ENCODE measurements at places on chromosomes 4 and X. TPM values are rescaled to one million over a fixed set of nuclear protein-coding genes. Genes with fewer than 3 reads are reported as not detected.

DNA sequence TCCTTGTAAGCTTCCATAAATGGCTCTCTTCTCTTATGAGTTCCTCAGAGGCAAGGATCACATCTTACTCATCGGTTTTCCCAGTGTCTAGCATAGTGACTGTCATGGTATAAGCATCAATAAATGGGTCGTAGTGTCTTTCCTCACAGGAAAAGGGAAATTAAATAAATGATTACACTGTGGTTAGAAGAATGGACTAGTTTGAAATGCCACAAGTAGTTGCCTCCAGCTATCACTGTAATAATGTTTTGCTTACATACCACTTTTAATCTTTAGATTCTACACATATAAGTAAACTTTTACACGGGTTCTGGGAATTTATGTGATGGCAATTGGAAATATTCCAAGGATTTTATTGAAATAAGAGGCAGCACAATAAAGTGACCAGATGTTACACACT, 152.8 kb upstream of the CXorf51A start:
- H3K27me3 ChIP-seq, result no peaks in the 10 kb centered on the region
- no peaks in the 10 kb centered on the region for H3K4me1 ChIP-seq
- no peak overlapping the region for H3K4me3 ChIP-seq
- H3K36me3 ChIP-seq, result no peaks in the 10 kb centered on the region

GRCh38 chr4:69965628-69966027, at the start of gene CSN2:
Gene CSN2, minus strand, starts transcription at chr4:69965728. Its CDS starts 4,733 bp downstream, at chr4:69960995.
- H3K4me3 ChIP-seq, result no peak within 1 kb of the TSS
- H3K36me3 ChIP-seq, result no peaks in the 10 kb centered on the region
- DNase-seq, result no peak
- H3K27ac ChIP-seq, result no peak within 1 kb of the TSS

- DNase-seq, result peak; percentile 16
- H3K36me3 ChIP-seq, result no peaks in the 10 kb centered on the region
- no peak overlapping the region for H3K27ac ChIP-seq
Observed at GRCh38 chr4:60562334-60562733, 637.8 kb upstream of the ADGRL3 start.

DNA sequence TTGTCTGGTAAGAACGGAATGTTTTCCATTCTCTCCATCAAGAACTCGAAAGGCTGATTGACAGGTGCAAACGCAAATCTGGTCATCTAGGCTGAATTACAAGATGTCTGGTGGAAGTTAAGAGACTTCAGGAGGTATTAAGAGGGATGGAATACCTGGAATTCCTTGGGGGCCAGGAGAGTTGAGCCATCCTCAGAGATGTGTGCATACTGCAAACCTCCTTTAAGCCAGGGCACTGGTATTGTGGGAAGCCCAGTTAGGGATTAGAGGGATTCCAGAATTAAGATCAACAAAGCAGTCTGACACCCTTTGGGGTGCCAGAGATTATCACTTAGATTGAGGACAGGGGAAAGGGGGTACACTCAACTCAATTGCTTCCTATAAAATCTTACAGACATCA, 151.4 kb downstream of the VCX3A start:
- H3K4me3 ChIP-seq, result no peak overlapping the region
- no peaks in the 10 kb centered on the region for H3K27me3 ChIP-seq
- DNase-seq, result peak; percentile 35
- H3K4me1 ChIP-seq, result peaks cover 3% of the 10 kb centered on the region

The SPANXA2 gene
- not detected for total RNA-seq

DNA sequence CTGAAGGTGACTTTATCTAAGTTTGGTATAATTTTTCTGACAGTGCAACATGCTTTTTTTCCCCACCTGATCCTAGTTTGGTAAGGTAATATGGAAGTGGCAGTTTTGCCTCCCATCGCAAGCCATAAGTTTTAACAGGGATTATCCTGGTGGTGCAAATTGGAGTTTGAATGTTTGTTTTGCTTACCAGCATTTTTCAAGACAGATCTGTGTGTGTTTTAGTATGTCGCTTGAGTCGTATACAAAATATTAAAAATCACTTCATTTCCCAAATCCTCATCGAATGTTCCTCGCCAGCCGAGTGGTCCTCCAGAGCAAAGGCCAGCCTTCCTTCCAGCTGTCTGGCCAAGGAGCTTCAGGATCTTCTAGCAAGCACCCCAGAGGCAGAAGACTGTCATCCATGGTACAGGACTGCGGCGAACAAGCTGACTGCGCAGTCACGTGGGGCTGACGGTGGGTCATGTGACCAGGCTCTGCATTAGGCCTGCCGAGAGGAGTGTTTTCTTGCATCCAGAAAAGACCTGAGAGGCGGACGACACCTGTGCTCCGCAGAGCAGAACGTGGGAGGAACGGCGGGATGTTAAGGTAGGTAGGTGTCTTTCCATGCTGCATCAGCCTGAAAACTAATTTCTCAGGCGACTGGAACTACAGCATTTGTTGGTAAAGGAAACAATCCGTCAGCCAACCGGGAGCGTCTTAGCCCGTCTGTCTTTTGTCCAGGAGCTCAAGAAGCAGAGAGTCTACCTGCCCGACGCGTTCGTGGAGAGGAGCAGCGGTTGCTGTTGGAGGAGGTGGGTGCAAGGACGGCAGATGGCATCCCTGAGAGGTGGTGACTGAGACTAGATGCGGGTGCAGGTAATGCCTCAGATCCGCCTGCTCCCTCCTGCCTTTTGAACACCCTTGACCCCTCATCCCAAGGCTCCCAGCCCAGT, at the start of gene GPRASP3:
TSS of gene GPRASP3 (plus strand) at position 507 of the 932 bp plus-strand sequence. CDS start 28,253 bp downstream, outside the sequence.
- H3K36me3 ChIP-seq, result peaks cover 7% of the 10 kb centered on the region
- no peaks in the 10 kb centered on the region for H3K4me1 ChIP-seq
- no peak within 1 kb of the TSS for H3K4me3 ChIP-seq
- no peaks in the 10 kb centered on the region for H3K27me3 ChIP-seq

DNA sequence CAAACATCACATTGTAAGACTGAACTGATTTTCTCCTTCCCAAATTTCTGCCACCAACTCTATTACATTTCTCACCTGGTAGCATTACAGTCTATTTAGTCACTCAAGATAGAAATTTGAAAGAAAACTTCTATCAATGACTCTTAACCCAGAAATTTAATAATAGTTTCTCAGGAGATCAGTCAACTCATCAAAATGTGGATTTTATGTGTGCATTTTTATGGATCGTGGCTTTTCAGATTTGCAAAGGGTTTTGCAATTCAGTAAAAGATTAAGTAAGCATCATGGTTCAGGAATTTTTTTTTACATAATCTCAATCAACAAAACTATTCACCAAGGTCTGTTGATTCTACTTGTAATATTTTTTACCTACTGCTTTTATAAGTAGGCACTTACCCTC, 111.1 kb downstream of the CFAP299 start:
- no peak for DNase-seq
- no peaks in the 10 kb centered on the region for H3K36me3 ChIP-seq
- no peaks in the 10 kb centered on the region for H3K27me3 ChIP-seq
- no peak overlapping the region for H3K27ac ChIP-seq

- H3K36me3 ChIP-seq, result no peaks in the 10 kb centered on the region
- no peaks in the 10 kb centered on the region for H3K4me1 ChIP-seq
- no peaks in the 10 kb centered on the region for H3K27me3 ChIP-seq
- H3K4me3 ChIP-seq, result no peak overlapping the region
- DNase-seq, result no peak
Observed at GRCh38 chrX:20029728-20030127, 38.9 kb upstream of the BCLAF3 start.

GRCh38 chr4:121863799-121864198, 6.5 kb downstream of the BBS7 start:
- H3K27me3 ChIP-seq, result no peaks in the 10 kb centered on the region
- no peak overlapping the region for H3K27ac ChIP-seq
- H3K36me3 ChIP-seq, result peaks cover 27% of the 10 kb centered on the region
- no peak overlapping the region for H3K4me3 ChIP-seq
- DNase-seq, result peak; percentile 34
- no peaks in the 10 kb centered on the region for H3K4me1 ChIP-seq

- H3K36me3 ChIP-seq, result no peaks in the 10 kb centered on the region
- no peaks in the 10 kb centered on the region for H3K4me1 ChIP-seq
- H3K4me3 ChIP-seq, result peak overlapping the region; percentile 62
- peak; percentile 39 for DNase-seq
Observed at GRCh38 chrX:149937871-149938426, 342 bp downstream of the EOLA2 start.

GRCh38 chr4:74013264-74013663, 14.8 kb upstream of the CXCL5 start:
- no peaks in the 10 kb centered on the region for H3K36me3 ChIP-seq
- no peak overlapping the region for H3K27ac ChIP-seq
- no peaks in the 10 kb centered on the region for H3K4me1 ChIP-seq
- no peak for DNase-seq
- no peak overlapping the region for H3K4me3 ChIP-seq

DNA sequence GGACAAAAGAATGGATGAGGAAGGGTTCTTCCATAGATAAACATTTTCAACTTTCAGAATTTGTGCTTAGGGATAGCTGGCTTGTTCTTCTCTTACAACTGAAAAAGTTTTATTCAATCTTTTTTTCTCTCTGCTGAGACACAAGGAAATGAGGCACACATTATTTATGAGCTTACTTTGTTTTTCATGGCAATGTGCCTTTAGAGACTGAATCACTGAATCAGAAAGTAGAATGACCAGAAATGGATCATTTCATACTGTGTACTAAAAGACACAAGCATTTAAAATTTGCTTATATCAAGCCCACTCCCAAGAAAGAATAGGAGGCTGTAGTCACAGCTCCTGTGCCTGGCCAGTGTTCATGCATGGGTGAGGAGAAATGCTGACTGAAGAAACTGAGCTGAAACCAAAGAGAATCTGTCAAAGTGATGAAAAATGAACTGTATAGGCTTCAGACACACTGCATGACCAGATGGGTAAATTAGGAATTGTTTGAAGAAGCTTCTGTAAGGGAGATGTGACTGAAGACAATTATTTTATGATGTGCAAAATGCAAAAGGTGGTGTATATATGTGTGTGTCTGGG, 413.8 kb downstream of the RAPGEF2 start:
- no peak for DNase-seq
- no peaks in the 10 kb centered on the region for H3K36me3 ChIP-seq
- H3K27ac ChIP-seq, result no peak overlapping the region
- H3K4me3 ChIP-seq, result no peak overlapping the region

- H3K27me3 ChIP-seq, result no peaks in the 10 kb centered on the region
- no peak for DNase-seq
- H3K4me1 ChIP-seq, result no peaks in the 10 kb centered on the region
- H3K4me3 ChIP-seq, result no peak overlapping the region
- no peaks in the 10 kb centered on the region for H3K36me3 ChIP-seq
- H3K27ac ChIP-seq, result no peak overlapping the region
Observed at GRCh38 chrX:73876911-73877310, 313.9 kb downstream of the CHIC1 start.

- peak overlapping the region; percentile 54 for H3K27ac ChIP-seq
- no peaks in the 10 kb centered on the region for H3K4me1 ChIP-seq
- no peak for DNase-seq
- H3K27me3 ChIP-seq, result no peaks in the 10 kb centered on the region
- H3K36me3 ChIP-seq, result no peaks in the 10 kb centered on the region
Observed at GRCh38 chr4:150874338-150875226, 140.5 kb downstream of the LRBA start.

The MAGED4 gene
- 48.2 TPM for total RNA-seq

The UGT2A3 gene
- not detected for total RNA-seq

The CFI gene
- total RNA-seq, result not detected

DNA sequence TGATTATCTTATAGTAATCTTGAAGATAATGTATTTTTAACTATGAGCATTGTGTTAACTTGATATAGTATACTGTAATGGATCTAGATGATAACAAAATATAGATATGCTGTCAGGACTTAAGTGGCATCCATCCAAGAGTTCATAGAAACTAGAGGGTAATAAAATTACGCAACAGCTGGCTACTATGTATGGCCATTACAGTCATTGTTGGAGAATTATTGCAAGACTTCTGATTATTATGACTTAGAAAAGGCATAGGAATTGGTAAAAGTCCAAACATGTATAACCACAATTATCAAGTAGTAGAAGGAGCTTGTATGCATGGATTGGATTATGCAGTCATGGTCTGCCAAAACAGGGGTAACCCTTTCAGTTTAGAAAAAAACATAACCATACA, 9.5 kb downstream of the OGT start:
- H3K4me3 ChIP-seq, result no peak overlapping the region
- peaks cover 9% of the 10 kb centered on the region for H3K36me3 ChIP-seq
- no peak overlapping the region for H3K27ac ChIP-seq
- H3K27me3 ChIP-seq, result no peaks in the 10 kb centered on the region

The MAP3K15 gene
- total RNA-seq, result 2.0 TPM

- no peaks in the 10 kb centered on the region for H3K4me1 ChIP-seq
- no peaks in the 10 kb centered on the region for H3K36me3 ChIP-seq
- H3K4me3 ChIP-seq, result no peak overlapping the region
- H3K27ac ChIP-seq, result no peak overlapping the region
Observed at GRCh38 chr4:98728871-98729270, 70.5 kb upstream of the TSPAN5 start.

- no peaks in the 10 kb centered on the region for H3K4me1 ChIP-seq
- H3K36me3 ChIP-seq, result no peaks in the 10 kb centered on the region
- H3K27ac ChIP-seq, result no peak overlapping the region
- H3K27me3 ChIP-seq, result no peaks in the 10 kb centered on the region
Observed at GRCh38 chr4:38231626-38232025, 271.4 kb downstream of the PTTG2 start.

DNA sequence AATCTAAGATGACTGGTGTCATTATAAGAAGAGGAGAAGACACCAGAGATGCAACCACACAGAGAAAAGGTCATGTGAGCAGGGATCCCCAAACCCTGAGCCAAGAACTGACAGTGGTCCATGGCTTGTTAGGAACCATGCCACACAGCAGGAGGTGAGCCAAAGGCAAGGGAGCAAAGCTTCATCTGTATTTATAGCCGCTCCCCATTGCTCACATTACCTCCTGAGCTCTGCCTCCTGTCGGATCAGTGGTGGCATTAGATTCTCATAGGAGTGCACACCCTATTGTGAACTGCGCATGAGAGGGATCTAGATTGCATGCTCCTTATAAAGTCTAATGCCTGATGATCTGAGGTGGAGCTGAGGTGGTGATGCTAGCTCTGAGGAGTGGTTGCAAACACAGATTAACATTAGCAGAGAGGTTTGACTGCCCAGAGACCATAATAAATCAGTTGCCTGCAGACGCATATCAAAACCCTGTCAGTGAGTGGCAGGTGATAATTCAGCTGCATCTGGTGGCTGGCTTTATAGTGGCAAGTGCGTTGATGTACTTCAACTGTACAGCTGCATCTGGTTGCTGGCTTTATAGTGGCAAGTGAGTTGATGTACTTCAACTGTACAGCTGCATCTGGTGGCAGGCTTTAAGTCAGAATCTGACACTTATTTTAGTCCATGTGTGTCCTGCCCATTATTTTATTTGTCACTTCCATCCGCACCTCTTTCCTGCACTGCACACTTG, 19.8 kb upstream of the CXCL2 start:
- H3K27me3 ChIP-seq, result no peaks in the 10 kb centered on the region
- no peaks in the 10 kb centered on the region for H3K36me3 ChIP-seq
- H3K4me1 ChIP-seq, result no peaks in the 10 kb centered on the region
- DNase-seq, result no peak
- no peak overlapping the region for H3K4me3 ChIP-seq

The NAP1L5 gene
- 6.9 TPM for total RNA-seq

GRCh38 chr4:129550281-129550785, 454.4 kb downstream of the C4orf33 start:
- no peaks in the 10 kb centered on the region for H3K27me3 ChIP-seq
- H3K36me3 ChIP-seq, result no peaks in the 10 kb centered on the region
- H3K4me1 ChIP-seq, result no peaks in the 10 kb centered on the region
- no peak overlapping the region for H3K4me3 ChIP-seq
- no peak overlapping the region for H3K27ac ChIP-seq
